ENCODE measurements at places on chromosomes 7 and 10. TPM values are rescaled to one million over a fixed set of nuclear protein-coding genes. Genes with fewer than 3 reads are reported as not detected.

Gene UPK3BL2
- polyA plus RNA-seq, result 4.4 TPM

Gene HTR7
- 0.57 TPM for polyA plus RNA-seq

GRCh38 chr10:17056781-17057428 lies 72.7 kb downstream of the CUBN start:
- no peak for DNase-seq

DNA sequence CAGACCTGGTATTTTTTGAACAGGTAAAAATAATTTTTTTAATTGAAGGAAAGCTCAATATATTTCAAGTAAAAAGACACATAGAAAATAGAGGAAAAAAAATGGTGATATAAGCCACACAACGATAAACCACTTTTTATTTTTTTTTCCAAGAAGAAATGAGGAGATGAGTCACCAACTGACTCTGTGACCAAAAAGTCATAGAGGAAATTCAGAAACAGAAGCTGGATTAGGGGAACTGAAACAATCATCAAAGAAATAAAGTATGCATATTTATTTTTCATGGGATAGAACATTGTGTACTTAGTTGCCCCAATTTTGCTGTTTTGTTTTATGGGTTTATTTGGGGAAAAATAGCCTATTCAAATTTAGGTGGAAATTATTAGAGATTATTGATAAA lies 176.8 kb upstream of the AGR3 start:
- DNase-seq, result no peak

DNA sequence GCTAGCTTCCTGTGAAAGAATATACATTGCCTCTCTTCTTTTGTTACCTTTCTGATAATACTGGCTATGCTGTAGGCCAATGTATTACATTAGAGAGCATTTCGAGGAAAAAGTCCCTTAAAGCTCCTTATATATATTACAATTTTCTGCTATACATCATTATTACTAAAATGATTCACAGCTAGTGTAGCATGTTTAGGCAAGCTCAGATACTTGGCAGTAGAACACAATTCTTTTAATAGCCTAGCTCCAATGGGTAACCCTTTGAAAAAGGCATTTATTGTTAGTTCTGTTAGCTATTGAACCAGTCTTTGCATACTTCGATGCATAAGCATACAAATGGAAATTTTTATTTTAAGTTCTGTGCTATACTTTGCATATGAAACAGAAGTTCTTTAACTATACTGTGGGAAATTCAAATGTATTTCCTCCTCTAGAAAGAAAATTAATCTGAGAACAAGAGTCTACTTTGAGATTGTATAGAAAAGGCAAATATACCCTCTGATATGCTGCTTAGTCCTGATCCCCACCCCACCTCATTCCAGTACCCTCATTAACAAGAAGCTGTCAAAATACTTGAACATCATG lies 55.6 kb upstream of the SKAP2 start:
- DNase-seq, result no peak

Gene CDHR3
- polyA plus RNA-seq, result 4.8 TPM

DNA sequence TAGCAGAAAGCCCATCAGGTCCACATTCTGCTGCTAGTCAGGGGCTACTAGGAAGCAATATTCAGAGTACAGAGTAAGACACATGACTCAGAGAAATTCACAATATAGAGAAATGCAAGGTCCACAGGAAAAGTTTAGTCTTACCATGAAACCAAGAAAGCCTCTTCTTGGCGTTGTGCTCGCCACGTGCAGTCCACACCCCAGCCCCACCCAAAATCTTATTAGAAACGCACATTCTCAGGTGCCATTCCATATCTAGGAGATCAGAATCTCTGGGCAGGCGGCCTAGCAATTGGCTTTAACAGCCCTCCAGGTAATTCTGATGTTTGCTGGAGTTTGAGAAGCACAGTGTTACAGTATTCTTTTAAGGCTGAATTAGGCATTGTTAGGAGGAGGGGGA lies 15.8 kb upstream of the SAR1A start:
- no peak for DNase-seq

Gene CYP2C19
- polyA plus RNA-seq, result not detected

Gene DNAJB12
- 35.0 TPM for polyA plus RNA-seq

GRCh38 chr10:35460852-35461460 lies 124.6 kb downstream of the CCNY start:
- no peak for DNase-seq

- DNase-seq, result no peak
These were observed at the start of gene ABCC2 for GRCh38 chr10:99782447-99783286. ABCC2 (plus strand) TSS chr10:99782640; CDS start chr10:99782845, 205 bp downstream.

DNA sequence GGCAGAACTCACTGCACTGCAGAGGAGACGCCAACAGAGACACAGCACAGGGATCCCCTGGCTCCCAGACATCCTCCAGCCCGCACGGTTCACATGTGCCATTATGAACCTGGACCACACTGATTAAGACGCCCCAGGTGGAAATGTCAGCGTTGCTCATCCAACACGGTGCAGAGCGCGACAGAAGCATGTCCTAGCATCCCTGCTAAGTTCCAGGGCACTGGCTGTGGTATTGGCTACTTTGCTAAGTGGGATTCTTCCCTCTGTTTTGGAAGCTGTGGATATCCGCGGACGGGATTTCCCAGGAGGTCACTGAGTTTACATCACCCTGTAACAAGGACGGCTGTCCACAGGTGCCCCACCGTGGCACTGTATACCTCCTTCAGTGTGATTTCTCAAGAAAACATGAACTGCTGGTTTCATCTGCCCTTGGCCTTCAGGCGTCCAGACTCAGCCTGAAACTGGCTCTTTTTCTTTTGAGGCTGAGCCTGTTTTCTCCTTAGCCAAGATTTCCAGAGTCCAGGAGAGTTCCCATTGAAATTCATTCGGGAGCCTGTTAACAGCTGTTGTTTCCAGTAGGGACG lies 324.0 kb downstream of the WDR37 start:
- DNase-seq, result no peak

- no peak for DNase-seq
These were observed 21.4 kb upstream of the CRYGN start for GRCh38 chr7:151461096-151461941.

GRCh38 chr7:112056409-112056808 lies 149.8 kb downstream of the DOCK4 start:
- no peak for DNase-seq

Gene LRRD1
- 0.17 TPM for polyA plus RNA-seq

Data from right renal cortex interstitium (tissue), 3 donors.